Skeletal muscle tissue (tissue), 5 donors: ENCODE measurements at places on chromosomes 4 and X. TPM values are rescaled to one million over a fixed set of nuclear protein-coding genes. Genes with fewer than 3 reads are reported as not detected.

The PAK3 gene
- total RNA-seq: 4.7 TPM

The STAP1 gene
- total RNA-seq: 0.52 TPM

The PAGE2B gene
- not detected for total RNA-seq

The EXOC1L gene
- total RNA-seq: 2.6 TPM

The UGT2B7 gene
- total RNA-seq: not detected

The ODAM gene
- not detected for total RNA-seq
